Right lobe of liver (tissue), 6 donors: ENCODE measurements at places on chromosomes 7 and 10. TPM values are rescaled to one million over a fixed set of nuclear protein-coding genes. Genes with fewer than 3 reads are reported as not detected.

Gene CNPY1
- 0.19 TPM for total RNA-seq

Gene CTAGE15
- total RNA-seq, result 0.22 TPM

Gene RP9
- total RNA-seq, result 4.6 TPM

DNA sequence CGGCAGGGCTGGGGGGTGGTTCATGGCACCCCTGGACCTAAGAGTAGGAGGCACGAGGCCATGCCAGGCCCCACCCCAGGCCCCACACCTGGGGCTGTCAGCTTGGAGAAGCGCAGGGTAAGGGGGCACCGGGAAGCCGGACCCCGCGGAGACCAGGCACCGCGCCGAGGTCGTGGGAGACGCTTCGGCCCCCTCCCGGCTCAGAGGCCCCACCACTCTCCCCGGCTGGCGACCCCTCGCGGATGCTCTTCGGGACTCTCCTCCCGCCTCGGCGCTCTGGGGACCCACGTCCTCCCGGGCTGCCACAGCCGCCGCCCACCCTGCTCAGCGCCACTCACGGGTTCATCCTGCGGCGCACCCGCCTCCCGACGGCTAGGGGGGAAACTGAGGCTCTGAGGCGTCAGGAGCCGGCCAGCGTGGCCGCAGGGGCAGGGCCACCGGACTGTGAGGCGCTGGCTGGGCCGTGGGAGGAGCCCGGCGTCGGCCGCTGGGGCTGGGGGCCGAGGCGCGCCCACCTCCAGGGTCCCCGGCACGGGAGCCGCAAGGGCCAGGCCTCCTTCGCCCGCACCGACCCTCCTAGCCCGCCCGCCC, 25.9 kb downstream of the PDGFA start:
- no peaks in the 10 kb centered on the region for H3K4me1 ChIP-seq
- DNase-seq, result no peak
- H3K27ac ChIP-seq, result no peak overlapping the region
- no peak overlapping the region for H3K4me3 ChIP-seq
- no peaks in the 10 kb centered on the region for H3K36me3 ChIP-seq

Gene CALML5
- total RNA-seq, result not detected

DNA sequence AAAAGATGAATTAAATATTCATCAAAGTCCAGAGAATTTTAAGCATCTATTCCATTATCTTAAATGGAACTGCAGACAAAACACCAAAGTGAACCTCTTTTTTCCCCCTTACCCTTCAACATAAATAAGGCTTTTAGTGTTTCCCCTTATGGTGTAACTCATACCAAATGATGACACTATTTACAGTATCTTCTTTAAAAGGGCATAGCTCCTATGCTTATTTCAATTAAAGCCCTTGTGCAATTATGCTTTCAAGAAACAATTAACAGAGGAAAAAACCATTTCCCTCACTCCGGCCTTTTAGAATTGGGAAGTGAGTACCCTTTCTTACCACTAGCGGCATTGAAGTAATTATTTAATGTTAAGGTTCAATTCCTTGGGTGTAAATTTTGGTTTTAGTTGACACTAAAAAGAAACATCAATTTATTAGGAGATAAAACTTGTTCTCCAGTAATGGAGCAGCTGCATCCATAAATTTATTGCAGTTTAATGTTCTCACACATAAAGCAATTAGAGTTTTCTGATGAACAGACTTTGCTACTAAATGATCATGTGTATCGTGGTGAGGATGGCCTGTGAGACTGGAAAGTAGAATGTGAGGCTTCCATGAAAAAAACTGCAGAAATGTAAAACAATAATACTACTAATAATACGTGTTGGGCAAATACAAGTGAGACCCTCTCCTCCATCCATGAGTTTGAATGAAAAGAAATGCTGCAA, 661.3 kb downstream of the PARD3 start:
- no peak overlapping the region for H3K4me3 ChIP-seq
- no peaks in the 10 kb centered on the region for H3K27me3 ChIP-seq
- no peak overlapping the region for H3K27ac ChIP-seq
- no peak for DNase-seq
- no peaks in the 10 kb centered on the region for H3K36me3 ChIP-seq

DNA sequence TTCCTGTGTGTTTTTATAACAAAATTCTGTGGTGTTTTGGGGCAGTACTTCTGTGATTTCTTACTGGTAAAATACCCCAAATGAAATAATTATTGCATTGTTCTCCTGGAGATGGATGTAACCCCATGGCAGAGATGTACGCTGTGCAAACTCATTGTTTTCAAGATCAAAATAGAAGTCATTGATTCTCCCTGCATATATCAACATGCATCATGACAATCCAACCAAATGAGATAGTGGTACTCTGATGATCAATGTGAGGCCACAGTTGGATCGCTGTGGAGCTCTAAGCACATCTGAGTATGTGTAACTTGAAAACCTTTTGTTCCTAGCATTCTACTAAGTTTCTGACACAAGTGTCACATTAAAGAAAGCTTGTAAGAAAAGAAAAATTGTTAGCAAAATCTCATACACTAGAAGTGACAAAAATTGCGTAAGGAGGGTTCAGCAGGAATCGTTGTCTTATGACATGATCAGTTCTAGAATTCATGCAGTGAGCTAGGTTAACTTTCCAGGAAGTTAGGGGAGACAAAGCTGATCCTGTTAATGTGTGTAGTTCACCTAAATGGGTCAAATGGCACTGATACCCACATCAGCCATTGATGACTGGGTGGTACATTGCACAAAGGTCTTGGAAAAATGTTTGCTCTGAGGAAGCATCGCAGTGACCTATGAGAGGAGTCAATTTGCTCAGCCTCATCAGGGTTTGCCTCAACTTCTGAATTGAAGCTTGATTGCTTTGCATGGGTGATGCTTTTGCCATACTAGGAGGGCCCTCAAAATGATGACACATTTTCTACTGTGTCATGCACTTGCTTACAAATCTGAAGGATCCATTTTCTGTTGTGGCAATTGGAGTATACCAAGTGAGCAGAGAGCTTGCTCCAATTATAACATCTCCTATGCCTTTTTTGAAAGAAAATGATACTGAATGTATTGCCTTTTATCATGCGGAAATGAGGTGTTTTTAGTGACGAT, 145.1 kb downstream of the PLXDC2 start:
- no peak overlapping the region for H3K27ac ChIP-seq
- no peaks in the 10 kb centered on the region for H3K36me3 ChIP-seq
- H3K4me1 ChIP-seq, result no peaks in the 10 kb centered on the region
- H3K27me3 ChIP-seq, result no peaks in the 10 kb centered on the region

DNA sequence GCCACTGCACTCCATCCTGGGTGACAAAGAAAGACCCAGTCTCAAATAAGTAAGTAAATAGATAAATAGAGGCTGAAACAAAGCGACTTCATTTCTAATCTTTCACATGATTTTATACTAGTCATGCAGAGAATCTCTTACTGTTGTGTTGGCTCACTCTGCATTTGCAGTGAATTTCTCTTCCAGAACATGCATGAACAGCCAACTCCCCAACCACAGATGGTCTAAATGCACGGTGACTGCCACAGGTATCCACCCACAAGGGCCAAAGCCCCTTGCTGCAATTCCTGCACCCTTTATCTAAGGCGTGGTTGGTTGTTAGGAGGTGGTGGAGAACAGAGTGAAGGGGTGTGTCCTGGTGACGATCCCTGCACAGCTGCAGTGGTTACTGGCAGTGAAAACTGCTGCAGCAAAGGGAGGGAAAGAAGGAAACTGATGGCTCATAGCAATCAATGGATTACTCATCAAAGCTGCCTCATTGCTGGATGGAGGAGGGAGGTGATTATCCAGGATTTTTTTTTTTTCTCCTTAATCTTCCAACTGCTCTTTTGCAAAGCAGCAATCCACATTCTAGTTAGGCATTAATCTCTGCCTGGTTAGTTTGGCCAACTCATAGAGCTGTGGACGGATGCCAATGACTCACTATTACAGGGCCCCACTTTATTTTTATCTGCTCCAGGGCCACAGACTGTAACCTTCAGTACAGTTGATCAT, 50.6 kb downstream of the PRTFDC1 start:
- no peak overlapping the region for H3K4me3 ChIP-seq
- DNase-seq, result no peak
- H3K36me3 ChIP-seq, result no peaks in the 10 kb centered on the region
- no peaks in the 10 kb centered on the region for H3K4me1 ChIP-seq

- no peak for DNase-seq
- H3K4me1 ChIP-seq, result no peaks in the 10 kb centered on the region
- no peak overlapping the region for H3K27ac ChIP-seq
- H3K4me3 ChIP-seq, result no peak overlapping the region
Measured at GRCh38 chr7:106765727-106766355, 99.2 kb upstream of the PIK3CG start.

Gene SUMF2
- total RNA-seq, result 92.4 TPM

DNA sequence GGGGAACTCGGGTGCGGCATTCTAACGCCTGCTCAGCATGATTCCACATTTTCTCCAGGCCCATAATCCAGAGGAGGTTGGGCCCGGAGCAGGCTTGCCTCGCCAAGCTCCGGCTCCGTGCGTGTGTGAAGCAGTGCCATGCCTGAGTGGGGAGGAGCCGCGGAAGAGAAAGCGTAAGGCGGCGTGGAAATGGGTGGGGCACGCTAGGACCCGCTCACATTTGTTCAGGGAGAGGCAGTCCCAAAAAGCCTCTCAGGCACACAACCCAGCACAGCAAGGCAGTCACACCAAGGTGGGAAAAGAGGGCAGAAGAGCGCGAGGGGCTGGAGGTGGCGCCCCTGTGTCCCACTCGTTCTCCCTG, 695 bp upstream of the VDAC2 start:
- H3K27ac ChIP-seq, result peak overlapping the region; percentile 98
- peaks cover 28% of the 10 kb centered on the region for H3K36me3 ChIP-seq
- peak; percentile 80 for DNase-seq

GRCh38 chr7:93021748-93022147, 96.0 kb downstream of the SAMD9 start:
- H3K27ac ChIP-seq, result no peak overlapping the region
- no peak for DNase-seq
- no peaks in the 10 kb centered on the region for H3K4me1 ChIP-seq
- H3K27me3 ChIP-seq, result no peaks in the 10 kb centered on the region
- H3K36me3 ChIP-seq, result no peaks in the 10 kb centered on the region

DNA sequence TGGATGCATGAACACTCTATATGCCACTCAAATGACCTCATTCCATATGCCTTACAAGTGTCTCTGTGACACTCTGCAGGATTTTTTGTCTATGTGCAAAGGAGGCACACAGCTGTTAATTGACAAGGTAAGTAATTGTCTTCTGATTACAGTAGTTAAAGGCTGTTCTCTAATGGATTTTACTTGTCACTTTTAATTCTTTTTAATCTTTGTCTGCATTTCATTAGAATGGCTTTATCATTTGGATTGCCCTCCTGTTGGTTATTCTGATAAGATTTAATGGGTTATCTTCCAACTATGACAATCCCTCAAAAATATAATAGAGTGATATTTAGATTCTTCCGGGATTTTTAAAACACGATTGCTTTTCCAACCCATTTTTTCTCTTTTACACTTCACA, 290.0 kb upstream of the TEX47 start:
- H3K27me3 ChIP-seq, result peaks cover 5% of the 10 kb centered on the region
- no peaks in the 10 kb centered on the region for H3K36me3 ChIP-seq
- no peak for DNase-seq
- no peaks in the 10 kb centered on the region for H3K4me1 ChIP-seq

DNA sequence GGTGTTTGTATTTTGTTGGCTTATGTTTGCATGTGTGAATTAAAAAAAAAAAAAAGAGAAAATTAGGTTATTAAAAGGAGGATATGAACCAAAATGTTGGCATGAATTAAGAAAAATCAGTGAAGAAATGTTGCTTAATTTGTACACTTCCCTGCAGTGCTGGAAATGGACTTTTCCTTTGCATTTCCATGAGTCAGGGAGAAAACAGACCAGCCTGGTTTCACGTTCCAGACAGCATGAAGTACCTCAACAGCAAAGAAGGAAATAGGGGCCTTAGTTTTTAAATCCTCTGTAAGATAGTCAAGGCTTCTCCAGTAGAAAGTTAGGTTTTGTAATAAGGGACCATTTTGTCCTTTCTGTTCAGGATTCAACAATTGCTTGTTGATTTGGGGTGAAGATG, 159.7 kb downstream of the CELF2 start:
- H3K4me3 ChIP-seq, result no peak overlapping the region
- no peaks in the 10 kb centered on the region for H3K4me1 ChIP-seq
- no peaks in the 10 kb centered on the region for H3K36me3 ChIP-seq
- H3K27ac ChIP-seq, result no peak overlapping the region
- H3K27me3 ChIP-seq, result no peaks in the 10 kb centered on the region

Gene KIF5B
- 12.8 TPM for total RNA-seq

Gene ANKRD1
- total RNA-seq, result 4.7 TPM

DNA sequence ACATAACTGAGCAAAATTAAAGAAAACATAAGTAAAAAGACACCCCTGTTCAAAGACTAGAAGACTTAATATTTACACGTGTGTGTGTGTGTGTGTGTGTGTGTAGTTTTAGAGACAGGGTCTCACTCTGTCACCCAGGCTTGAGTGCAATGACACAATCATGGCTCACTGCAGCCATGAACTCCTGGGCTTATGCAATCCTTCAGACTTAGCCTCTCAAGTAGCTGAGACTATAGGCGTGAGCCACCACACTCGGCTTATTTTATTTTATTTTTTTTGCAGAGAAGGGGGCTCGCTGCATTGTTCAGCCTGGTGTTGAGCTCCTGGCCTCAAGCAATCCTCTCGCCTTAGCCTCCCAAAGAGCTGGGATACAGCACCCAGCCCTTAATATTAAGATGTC, 90.3 kb downstream of the JMJD1C start:
- no peaks in the 10 kb centered on the region for H3K36me3 ChIP-seq
- H3K27ac ChIP-seq, result no peak overlapping the region
- no peak for DNase-seq
- H3K4me3 ChIP-seq, result no peak overlapping the region
- no peaks in the 10 kb centered on the region for H3K27me3 ChIP-seq

- H3K4me3 ChIP-seq, result peak overlapping the region; percentile 71
- H3K36me3 ChIP-seq, result no peaks in the 10 kb centered on the region
- DNase-seq, result no peak
- peaks cover 4% of the 10 kb centered on the region for H3K4me1 ChIP-seq
- H3K27ac ChIP-seq, result peak overlapping the region; percentile 92
Measured at GRCh38 chr7:64562256-64562625, 630 bp downstream of the ZNF680 start.

Gene SLC16A12
- total RNA-seq, result 0.20 TPM

- no peaks in the 10 kb centered on the region for H3K4me1 ChIP-seq
- peak overlapping the region; percentile 60 for H3K4me3 ChIP-seq
- no peaks in the 10 kb centered on the region for H3K36me3 ChIP-seq
- no peak for DNase-seq
- peak overlapping the region; percentile 80 for H3K27ac ChIP-seq
- no peaks in the 10 kb centered on the region for H3K27me3 ChIP-seq
Measured at GRCh38 chr10:17229717-17229966, 1.6 kb downstream of the VIM start.

DNA sequence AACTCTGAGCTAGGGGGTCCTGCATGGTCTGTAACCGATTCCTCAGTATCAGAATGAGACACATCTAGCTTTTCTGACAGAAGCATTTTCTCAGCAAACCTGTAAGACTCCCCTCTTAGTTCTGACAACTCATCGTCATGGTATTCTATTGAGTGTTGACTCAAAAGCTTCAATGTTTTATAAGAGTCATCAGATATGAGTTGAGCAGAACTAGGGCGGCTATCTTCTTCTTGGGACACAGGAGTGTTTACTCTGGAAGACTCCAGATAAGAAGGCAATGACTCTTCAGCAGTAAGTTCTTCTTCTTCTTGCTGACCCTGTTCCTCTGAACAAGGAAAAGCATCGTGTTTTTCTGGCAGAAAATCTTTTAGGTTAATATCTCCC, 167.0 kb upstream of the CCDC6 start:
- no peak overlapping the region for H3K4me3 ChIP-seq
- H3K27me3 ChIP-seq, result no peaks in the 10 kb centered on the region
- H3K36me3 ChIP-seq, result no peaks in the 10 kb centered on the region
- H3K27ac ChIP-seq, result no peak overlapping the region
- no peaks in the 10 kb centered on the region for H3K4me1 ChIP-seq

GRCh38 chr10:24333736-24334135, 124.8 kb downstream of the KIAA1217 start:
- H3K4me3 ChIP-seq, result no peak overlapping the region
- H3K4me1 ChIP-seq, result no peaks in the 10 kb centered on the region
- DNase-seq, result no peak
- no peaks in the 10 kb centered on the region for H3K27me3 ChIP-seq
- no peaks in the 10 kb centered on the region for H3K36me3 ChIP-seq
- H3K27ac ChIP-seq, result no peak overlapping the region
